ENCODE measurements at places on chromosomes 4 and X.

DNA sequence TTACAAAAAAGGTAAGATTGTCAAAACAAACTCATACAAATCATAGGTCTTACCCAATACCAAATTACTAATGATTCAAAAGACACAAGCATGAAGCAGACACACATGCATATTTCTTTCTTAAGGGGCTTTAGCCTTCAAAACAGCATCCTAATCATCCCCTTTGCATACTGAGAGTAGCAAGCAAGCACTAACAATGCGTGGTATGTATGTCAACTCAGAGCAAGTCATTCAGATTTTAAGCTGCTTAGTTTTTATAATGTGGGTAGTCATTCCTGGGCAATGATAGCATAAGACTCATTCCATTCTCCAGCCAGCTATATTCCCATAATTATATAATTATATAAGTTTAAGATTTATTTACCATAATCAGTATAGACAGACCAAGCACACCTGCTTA lies 219.6 kb downstream of the DKK2 start:
- no peak for DNase-seq

- DNase-seq, result no peak
Observed at GRCh38 chrX:135416546-135416945, 5.2 kb upstream of the SMIM10L2A start.

DNA sequence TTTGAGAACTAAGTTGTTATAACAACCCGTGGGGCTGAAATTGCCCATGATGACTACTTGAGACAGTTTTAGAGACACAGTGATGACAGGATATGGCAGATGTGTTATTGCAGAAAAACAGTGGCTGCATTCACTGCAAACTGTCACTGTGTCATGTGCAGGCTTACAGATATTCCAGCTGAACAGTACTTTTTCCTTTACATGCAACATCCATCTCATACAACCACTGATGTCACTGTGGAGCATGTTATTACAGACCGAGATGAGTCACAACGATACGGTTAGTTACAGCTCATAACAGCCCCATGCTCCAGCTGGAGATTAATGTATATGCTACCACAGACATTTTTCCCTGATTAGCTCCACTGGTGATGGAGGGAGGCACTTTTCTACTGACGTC lies 207.4 kb downstream of the TMA16 start:
- DNase-seq, result no peak

DNA sequence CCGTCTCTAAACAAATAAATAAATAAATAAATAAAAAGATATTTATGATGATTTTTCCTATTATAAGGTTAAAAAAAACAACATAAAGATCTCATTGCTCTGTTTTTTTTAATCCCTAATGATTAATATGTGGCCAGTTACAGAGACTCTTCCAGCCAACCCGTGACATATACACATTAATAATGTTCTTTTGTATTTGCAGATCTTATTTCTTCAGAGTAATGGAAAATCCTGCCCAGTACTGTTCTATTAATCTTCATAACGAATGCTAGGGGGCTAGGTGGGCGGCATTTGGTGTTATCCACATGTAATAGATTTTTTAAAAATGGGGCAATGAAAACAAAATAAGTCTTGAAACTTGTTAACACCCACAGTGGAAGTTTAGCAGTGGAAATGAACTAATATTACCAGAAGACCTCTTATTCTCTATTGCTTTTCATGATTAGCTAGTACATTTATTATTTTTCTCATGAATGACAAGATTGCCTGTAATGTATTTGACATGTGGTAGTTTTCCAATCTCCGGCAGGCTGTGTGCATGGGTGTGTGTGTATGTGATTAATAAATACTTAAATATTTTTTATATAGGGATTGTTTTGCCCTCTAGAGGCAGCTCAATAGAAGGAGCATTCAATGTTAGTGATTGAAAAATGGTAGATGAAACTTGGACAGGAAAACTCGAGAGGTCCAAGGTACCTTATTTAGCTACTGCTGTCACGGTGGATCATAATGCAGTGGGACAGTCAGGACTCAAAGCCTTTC lies 457.4 kb downstream of the IL1RAPL1 start:
- DNase-seq, result no peak

- DNase-seq, result no peak
Observed at GRCh38 chrX:69154051-69154450, 11.2 kb downstream of the PJA1 start.

Data from stimulated activated CD4-positive, alpha-beta T cell treated with anti-CD3 and anti-CD28 coated beads, Interleukin-1b, Interleukin-23, amount 100 ng/mL, for 4 hours (primary cell).